ENCODE measurements at places on chromosomes 4 and X.

- no peak overlapping the region for H3K27ac ChIP-seq
- no peaks in the 10 kb centered on the region for H3K27me3 ChIP-seq
- H3K36me3 ChIP-seq: no peaks in the 10 kb centered on the region
- no peaks in the 10 kb centered on the region for H3K4me1 ChIP-seq
Measured at GRCh38 chr4:8687083-8687482, 94.5 kb downstream of the CPZ start.

- no peaks in the 10 kb centered on the region for H3K36me3 ChIP-seq
- no peaks in the 10 kb centered on the region for H3K27me3 ChIP-seq
- H3K27ac ChIP-seq: no peak overlapping the region
- no peak for DNase-seq
- H3K4me3 ChIP-seq: no peak overlapping the region
Measured at GRCh38 chr4:40178672-40179071, 18.2 kb upstream of the RHOH start.

DNA sequence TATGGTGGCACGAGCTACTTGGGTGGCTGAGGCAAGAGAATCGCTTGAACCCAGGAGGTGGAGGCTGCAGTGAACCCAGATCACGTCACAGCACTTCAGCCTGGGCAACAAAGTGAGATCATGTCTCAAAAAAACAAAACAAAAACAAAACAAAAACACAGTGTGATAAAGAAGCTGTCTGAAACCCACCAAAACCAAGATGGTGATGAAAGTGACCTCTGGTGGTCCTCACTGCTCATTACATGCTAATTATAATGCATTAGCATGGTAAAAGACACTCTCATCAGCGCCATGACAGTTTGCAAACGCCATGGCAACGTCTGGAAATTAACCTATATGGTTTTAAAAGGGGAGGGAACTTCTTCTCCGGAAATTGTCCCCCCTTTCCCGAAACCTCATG lies 29.4 kb upstream of the OPHN1 start:
- DNase-seq: no peak
- no peaks in the 10 kb centered on the region for H3K4me1 ChIP-seq
- H3K27me3 ChIP-seq: no peaks in the 10 kb centered on the region
- H3K27ac ChIP-seq: no peak overlapping the region

DNA sequence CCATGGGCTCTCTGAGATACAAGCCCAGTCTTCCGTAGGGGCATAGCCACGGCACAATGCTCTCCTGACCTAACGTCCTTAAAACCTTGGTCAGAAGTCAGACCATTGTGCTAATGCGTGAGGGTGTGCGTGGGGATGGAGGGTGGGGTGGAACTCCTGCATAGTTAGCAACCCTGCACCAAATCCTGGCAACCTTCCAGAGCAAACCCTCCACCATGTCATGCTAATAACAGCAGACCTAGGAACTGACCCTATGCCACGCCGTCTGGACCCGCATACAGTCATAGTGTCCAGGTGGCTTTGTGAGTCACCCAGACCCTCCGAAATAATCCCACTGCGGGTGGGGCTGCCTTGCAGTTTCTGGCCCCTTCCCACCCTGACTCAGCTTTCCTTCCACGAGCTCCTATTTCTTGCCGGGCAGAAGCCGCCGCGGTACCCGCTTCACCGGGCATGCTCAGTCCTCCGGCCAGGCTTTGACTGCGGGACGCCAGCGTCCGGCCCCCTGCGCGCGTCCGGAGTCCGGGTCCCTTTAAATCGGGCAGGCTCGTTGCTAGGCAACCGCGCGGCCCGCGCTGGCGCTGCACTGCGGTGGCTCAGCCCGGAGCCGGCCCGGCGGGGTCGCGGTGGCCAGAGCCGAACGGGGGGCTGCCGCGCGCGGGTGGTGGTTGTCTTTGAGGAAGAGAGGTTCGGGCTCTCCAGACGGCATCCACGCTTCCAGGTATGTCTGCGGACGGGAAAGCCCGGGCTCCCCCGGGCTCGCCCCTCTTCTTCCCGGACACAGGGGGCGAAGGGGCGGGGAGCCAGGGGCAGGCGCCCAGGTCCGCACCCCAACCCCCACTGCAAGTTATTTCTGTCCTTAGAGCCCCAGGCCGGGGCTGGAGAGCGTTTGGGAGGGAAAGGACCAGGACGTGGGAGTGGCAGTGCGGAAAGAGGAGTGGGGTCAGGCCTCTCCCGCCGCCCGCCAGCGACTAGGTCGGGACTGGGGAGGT lies at the start of gene CCDC160:
TSS of gene CCDC160 (plus strand) at position 557 of the 989 bp plus-strand sequence. CDS start 7,619 bp downstream, outside the sequence.
- DNase-seq: no peak
- H3K4me3 ChIP-seq: peak within 1 kb of the TSS; percentile 50
- H3K27ac ChIP-seq: no peak within 1 kb of the TSS
- H3K27me3 ChIP-seq: no peaks in the 10 kb centered on the region
- H3K4me1 ChIP-seq: no peaks in the 10 kb centered on the region

DNA sequence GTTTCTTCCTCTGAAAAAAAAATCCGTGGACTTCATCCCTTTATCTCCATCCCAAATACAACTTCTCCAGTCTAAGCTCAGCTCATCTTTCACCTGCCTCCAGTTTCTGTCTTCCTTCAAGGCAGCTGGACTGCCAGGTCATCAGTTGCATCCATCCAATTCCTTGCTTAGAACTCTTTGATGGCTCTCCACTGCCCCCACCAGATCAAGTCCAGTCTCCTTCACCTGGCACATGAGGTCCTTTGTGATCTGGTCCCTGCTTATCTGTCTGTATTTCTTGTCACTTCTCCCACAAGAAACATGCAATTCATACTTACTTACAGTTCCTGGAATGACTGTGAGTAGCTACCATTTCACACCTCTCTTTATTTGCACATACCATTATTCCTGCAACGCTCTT lies 33.8 kb downstream of the OTUD6A start:
- H3K4me1 ChIP-seq: no peaks in the 10 kb centered on the region
- no peak for DNase-seq
- no peak overlapping the region for H3K4me3 ChIP-seq

DNA sequence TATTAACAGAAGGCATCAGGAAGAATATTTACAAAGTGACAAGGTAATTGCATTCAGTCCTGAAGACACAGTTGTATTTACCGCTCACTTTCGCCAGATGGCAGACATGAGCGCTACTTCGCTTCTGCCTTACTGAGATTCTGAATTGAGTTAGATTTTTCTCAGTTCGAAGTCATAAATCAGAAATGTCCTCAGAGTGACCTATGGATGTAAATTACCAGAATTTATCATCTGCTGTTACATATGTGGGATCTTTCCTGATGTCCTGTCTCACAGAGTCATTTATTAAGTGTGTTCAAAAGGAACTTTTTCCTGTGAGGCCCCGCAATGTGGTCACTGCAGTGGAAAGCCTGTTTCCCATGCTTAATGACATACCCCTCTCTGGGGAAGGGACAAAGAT lies 97.3 kb upstream of the DCLK2 start:
- no peaks in the 10 kb centered on the region for H3K27me3 ChIP-seq
- H3K4me3 ChIP-seq: no peak overlapping the region
- no peak for DNase-seq
- H3K4me1 ChIP-seq: no peaks in the 10 kb centered on the region

GRCh38 chr4:82591592-82591991 lies 29.8 kb upstream of the TMEM150C start:
- no peak overlapping the region for H3K27ac ChIP-seq
- H3K4me3 ChIP-seq: no peak overlapping the region
- DNase-seq: no peak
- H3K36me3 ChIP-seq: no peaks in the 10 kb centered on the region

GRCh38 chr4:156538651-156539257 lies 432.8 kb downstream of the PDGFC start:
- DNase-seq: no peak
- H3K27me3 ChIP-seq: no peaks in the 10 kb centered on the region
- no peak overlapping the region for H3K4me3 ChIP-seq
- no peak overlapping the region for H3K27ac ChIP-seq
- H3K4me1 ChIP-seq: no peaks in the 10 kb centered on the region

DNA sequence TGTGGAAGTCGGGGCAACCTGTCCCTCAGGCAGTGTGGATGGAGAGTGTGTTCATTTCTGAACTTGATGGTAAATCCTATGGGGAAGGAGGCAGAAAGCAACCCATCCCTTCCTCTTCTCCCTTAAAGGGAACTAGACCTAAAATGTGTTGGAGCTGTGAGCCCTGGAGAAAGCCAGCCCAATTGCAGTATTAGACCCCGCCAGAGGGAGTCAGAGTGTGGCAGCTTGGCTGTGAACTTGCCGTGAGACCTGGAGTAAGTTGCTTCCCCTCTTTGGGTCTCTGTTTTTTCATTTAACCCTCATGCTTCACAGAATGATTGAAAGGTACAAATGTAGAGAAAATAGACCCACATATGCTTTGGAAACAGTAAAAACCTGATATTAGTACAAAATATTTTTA lies 108.7 kb upstream of the PAK3 start:
- DNase-seq: no peak
- H3K36me3 ChIP-seq: no peaks in the 10 kb centered on the region
- H3K27ac ChIP-seq: no peak overlapping the region
- H3K4me1 ChIP-seq: no peaks in the 10 kb centered on the region

- H3K4me3 ChIP-seq: no peak overlapping the region
- no peaks in the 10 kb centered on the region for H3K4me1 ChIP-seq
- H3K27ac ChIP-seq: no peak overlapping the region
- H3K36me3 ChIP-seq: peaks cover 7% of the 10 kb centered on the region
- H3K27me3 ChIP-seq: no peaks in the 10 kb centered on the region
- DNase-seq: no peak
Measured at GRCh38 chr4:148095346-148095923, 346.8 kb downstream of the NR3C2 start.

GRCh38 chrX:21798677-21799219 lies 40.7 kb upstream of the MBTPS2 start:
- no peak overlapping the region for H3K27ac ChIP-seq
- no peak overlapping the region for H3K4me3 ChIP-seq
- H3K4me1 ChIP-seq: no peaks in the 10 kb centered on the region
- no peaks in the 10 kb centered on the region for H3K36me3 ChIP-seq
- DNase-seq: no peak

DNA sequence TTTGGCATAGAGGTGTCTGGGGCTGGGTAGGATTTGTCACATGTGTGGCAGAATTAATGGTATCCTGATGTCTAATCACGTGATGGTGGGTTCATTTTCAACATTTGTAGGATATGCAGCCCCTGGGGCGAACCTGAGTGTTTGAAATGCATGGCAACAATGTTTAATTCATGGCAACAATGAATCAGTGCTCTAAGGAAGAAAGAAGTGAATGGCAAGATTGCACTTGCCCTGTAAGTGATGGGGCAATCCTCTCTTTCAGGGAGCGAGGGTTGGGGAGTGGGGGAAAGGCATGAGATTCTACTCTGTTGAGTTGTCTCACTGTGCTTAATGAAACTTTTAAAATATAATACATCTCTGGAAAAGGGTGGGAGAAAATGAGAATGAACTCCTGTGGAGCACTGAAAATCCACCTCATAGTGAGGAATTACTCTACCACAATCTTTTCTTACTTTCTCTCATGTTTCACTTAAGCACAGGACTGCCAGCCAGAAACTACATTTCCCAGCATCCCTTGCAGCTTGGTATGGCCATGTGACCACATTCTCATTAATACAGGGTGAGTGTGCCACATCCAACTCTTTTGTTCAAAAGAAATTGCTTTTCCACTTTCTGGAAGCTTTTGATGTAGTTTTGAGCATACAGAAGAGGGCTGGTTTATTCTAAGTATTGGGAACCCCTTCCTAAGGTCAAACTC lies 64.0 kb upstream of the PGM2 start:
- no peak for DNase-seq
- no peak overlapping the region for H3K27ac ChIP-seq
- no peak overlapping the region for H3K4me3 ChIP-seq
- H3K4me1 ChIP-seq: peaks cover 26% of the 10 kb centered on the region

DNA sequence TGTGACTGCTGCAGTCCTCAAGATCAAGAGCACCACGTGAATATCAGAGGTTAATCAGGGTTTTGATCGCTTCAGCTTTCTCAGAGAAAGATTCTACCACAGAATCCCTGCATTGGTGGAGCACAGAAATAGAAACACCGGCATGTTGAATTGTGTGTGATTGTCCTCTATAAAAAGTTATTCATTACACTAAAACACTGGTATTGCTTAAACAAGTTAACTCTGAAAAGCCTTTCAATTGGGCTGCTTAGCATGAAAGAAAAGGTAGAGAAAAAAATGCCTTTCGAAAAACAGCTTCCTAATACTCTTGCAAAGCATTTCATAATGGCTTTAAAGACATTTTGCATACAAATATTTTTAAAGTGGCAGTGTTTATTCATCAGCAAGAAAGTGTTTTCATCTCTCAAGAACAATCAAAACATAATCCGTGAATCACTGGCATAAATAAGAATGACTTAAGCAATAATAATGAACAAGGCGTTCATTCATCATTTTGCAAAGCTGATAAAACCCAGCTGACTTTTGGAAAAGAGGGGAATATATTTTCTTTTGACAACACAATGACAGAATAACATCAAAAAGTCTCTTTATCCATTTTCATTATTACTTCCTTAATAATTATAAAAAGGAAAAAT lies 61.1 kb downstream of the HELT start:
- no peak for DNase-seq
- no peak overlapping the region for H3K27ac ChIP-seq
- no peaks in the 10 kb centered on the region for H3K4me1 ChIP-seq
- no peaks in the 10 kb centered on the region for H3K36me3 ChIP-seq
- H3K4me3 ChIP-seq: no peak overlapping the region
- H3K27me3 ChIP-seq: no peaks in the 10 kb centered on the region

DNA sequence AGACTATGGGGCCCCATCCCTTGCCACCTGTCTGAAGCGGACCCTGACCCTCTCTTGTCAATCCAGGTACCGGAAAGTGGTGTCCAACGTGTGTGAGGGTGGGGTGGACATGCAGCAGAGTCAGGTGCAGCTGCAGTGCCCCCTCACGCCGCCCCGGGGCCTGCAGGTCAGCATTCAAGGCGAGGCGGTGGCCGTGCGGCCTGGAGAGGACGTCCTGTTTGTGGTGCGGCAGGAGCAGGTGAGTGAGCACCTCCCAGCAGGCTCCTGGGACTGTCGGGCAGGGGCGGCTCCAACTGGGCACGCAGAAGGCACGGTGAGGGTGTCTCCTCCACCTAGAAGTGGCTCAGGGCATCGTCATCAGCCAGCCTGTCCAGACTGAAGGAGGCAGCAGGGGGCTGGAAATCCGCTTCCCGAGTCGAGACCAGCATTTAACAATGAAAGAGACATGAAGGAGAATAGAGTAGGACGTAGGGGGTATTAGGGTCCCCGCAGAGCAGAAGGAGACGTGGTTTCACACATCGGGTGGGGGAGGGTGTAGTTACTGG lies 221.6 kb downstream of the AFAP1 start:
- no peaks in the 10 kb centered on the region for H3K27me3 ChIP-seq
- H3K4me1 ChIP-seq: no peaks in the 10 kb centered on the region
- no peak for DNase-seq
- no peak overlapping the region for H3K4me3 ChIP-seq
- H3K27ac ChIP-seq: no peak overlapping the region

DNA sequence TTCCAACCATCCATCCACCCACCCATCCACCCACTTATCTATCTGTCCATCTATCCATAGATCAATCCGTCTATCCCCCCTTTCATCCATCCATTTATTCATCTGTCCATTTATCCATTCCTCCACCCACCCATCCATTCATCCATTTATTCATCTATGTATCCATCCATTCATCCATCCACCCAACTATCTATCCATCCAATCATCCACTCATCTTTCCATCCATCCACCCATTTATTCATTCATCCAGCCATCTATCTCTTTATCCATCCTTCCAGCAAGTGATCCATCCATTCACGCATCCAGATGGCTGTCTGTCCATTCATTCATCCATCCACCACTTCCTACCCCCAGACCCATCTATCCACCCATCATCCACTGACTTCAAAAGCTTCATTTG lies 84.0 kb upstream of the CD99 start:
- no peak for DNase-seq
- no peaks in the 10 kb centered on the region for H3K4me1 ChIP-seq
- H3K27me3 ChIP-seq: no peaks in the 10 kb centered on the region
- H3K27ac ChIP-seq: no peak overlapping the region
- H3K4me3 ChIP-seq: no peak overlapping the region
- H3K36me3 ChIP-seq: no peaks in the 10 kb centered on the region
